ENCODE measurements at places on chromosomes 5 and 9.

GRCh38 chr5:134595458-134595838, 37.2 kb downstream of the SAR1B start:
- DNase-seq = no peak

DNA sequence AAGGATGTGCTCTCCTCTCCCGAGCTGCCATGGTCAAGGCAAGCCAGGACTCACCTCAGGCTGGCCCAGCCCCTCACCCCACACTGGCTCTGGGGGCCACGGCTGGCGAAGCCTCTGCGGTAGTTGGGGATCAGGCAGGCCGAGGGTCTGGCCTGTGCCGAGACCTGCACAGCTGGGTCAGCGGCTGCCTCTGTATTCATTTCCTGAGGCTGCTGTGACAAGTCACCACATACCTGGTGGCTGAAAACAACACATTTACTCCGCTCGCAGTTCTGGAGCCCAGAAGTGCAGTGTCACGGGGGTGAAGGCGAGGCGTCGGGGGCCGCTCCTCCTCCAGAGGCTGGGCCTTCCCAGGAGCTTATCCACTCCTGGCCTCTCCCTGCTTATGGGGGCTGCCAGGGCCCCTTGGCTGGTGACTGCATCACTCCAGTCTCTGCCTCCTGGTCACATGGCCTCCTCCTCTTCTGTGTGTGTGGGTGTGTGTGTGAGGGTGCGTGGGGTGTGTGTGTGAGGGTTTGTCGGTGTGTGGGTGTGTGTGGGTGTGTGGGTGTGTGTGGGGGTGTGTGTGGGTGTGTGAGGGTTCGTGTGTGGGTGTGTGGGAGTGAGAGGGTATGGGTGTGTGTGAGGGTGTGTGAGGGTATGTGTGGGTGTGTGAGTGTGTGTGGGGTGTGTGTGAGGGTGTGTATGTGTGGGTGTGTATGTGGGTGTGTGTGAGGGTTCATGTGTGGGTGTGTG, 3.2 kb upstream of the SCGB3A1 start:
- DNase-seq = no peak

DNA sequence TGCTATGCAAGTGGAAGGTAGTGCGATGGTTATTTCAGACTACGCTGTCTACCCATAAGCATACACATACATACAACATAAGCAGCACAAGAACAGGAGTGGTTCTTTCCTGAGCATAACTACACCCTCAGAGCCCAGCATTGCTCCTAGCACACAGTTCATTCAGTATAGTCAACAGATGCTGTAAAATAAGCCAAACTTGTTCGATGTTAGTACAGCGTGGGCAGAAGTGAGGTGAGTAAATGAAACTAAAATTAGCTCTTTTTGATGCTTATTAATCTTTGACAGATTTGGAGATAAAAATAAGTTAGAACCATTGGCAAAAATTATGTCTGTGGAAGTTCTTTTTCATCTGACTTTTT, 47.8 kb downstream of the S1PR3 start:
- DNase-seq = no peak

DNA sequence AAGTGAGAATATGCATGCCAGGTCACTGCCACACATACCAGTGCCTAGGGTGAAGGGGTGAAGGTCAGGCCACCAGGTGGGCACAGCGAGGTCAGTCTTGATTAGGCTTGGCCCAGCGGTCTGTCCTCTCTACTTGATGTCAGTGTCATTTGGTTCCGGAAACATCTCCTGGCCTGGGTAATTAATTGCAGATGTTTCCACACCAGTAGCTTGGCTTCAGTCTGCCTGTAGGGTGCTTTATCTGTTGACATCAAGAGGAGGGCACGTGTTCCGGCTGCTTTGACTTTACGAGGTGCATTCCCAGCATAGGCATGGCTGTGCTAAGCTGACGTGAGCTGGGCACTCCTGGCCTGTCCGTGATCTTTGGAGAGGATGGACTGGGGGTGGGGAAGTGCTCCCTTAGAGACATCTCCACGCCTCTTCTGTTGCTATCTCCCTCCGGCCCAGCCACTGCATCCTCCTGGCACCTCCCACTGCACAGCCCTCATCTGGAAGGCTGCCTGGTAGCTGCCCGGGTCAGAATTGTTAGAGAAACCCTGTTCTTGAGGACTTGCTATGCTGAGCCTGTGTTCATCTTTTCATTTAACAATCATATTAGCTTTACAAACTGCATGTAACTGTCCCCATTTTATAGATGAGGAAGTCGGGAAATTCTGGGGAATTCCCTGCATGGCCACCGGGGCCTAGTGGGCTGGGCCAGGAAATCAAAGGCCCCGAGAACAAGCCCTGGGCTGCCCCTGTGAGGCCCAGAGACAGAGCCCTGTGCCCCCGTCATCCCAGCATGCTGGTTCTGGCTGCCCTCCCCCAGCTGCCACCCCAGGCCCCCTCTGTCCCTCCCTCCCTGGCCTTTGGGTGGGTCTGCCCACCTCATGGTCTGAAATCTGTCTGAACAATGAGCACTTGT, 29.1 kb downstream of the JADE2 start:
- no peak for DNase-seq

DNA sequence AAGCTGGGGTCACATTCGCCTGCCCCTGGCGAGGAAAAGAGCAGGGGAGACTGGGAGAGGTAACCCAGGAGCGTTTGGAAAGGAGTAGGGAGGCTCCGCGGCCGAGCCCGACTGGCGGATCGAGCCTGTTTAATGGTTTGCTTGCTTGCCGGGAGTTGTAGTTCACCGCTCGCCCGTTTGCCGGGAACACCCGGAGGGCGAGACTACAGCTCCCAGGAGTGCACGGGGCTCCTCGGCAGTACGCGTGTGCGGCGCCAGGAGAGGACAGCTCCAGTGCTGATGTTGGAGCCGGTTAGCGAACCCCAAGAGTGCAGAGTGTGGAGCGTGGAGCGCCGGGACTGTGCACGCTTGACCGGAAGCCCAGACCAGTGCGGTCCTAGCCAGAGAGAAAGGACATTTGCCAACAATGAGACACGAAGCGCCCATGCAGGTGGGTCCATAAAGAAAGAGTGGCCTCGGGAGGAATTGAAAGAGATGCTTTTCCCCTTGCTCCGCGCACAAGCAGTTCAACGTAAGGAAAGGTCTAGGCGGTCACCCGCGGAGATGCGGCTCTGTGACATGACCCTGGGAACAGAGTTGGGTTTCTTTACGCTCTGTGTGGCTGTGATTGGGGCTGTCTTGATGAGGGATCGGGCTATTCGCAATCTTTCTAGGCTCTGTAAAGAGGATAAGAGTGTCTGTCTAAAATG, at the start of gene RAB3C:
RAB3C (plus strand) TSS at position 273 of the 689 bp plus-strand sequence; CDS start at position 407, 134 bp downstream.
- peak; percentile 82 for DNase-seq

DNA sequence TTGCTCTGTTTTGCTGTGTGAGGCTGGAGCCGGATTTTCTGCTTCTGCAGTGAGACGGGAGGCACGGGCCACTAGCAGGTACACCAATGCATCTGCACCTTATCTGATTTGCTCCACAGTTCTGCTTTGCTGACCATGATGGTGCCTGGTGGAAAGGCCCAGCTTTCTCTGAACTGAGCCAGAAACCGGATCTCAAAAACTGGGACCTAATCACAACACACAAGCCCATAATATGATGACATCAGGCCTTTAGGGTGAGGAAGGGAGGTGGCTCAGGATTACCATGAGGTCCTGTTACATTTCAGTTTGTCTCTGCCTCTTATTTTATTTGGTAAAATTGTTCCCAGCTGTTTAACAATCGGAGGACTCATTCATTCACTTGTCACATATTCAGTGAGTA, 49.8 kb downstream of the FGF1 start:
- no peak for DNase-seq

GRCh38 chr5:42274913-42275312, 148.3 kb upstream of the GHR start:
- no peak for DNase-seq

DNA sequence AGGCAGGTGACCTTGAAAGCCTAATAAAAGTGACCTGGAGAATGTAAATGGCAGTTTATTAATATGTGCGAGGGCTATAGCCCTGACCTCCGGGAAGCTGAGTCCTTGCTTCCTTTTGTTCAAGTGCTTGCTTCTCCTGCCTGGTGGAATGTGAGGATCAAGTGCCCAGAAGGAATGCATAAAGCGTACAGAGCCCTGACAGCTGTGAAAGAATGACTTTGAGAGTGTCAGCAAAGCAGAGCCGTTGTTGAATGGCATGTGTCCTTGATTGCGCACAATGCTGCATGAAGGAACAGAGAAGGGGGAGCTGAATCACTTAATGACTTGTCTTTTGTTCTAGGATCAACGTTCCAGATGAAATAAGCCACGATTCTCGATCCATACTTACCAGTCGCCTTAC, 133.0 kb downstream of the SLF1 start:
- no peak for DNase-seq

All from NCI-H1436 (cell line).